Activated T-cell treated with anti-CD3 and anti-CD28 coated beads, Interleukin-2, amount 50 U/mL, for 24 hours (primary cell): ENCODE measurements at places on chromosomes 11 and 22.

DNA sequence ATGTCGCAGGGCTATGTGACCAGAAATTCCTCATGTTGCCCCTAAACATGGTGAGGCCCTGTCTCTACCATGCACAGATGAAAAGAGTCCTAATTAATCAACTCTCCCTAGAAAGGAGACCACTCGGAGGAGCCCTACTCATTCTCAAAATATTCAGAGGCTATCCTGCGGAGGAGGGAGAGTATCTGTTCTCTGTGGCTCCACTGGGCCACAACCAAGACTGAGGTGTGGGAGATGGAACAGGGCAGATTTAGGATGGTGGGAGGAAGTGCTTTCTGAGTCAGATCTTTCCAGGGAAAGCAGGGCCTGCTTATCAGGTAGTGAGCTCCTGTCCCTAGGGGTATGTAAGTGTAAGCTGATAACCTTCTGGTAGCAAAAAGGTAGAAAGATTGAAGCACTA is 37.0 kb upstream of the PRDM11 start:
- no peak overlapping the region for H3K27ac ChIP-seq
- no peak overlapping the region for H3K4me3 ChIP-seq
- no peaks in the 10 kb centered on the region for H3K4me1 ChIP-seq
- peaks cover 42% of the 10 kb centered on the region for H3K27me3 ChIP-seq

DNA sequence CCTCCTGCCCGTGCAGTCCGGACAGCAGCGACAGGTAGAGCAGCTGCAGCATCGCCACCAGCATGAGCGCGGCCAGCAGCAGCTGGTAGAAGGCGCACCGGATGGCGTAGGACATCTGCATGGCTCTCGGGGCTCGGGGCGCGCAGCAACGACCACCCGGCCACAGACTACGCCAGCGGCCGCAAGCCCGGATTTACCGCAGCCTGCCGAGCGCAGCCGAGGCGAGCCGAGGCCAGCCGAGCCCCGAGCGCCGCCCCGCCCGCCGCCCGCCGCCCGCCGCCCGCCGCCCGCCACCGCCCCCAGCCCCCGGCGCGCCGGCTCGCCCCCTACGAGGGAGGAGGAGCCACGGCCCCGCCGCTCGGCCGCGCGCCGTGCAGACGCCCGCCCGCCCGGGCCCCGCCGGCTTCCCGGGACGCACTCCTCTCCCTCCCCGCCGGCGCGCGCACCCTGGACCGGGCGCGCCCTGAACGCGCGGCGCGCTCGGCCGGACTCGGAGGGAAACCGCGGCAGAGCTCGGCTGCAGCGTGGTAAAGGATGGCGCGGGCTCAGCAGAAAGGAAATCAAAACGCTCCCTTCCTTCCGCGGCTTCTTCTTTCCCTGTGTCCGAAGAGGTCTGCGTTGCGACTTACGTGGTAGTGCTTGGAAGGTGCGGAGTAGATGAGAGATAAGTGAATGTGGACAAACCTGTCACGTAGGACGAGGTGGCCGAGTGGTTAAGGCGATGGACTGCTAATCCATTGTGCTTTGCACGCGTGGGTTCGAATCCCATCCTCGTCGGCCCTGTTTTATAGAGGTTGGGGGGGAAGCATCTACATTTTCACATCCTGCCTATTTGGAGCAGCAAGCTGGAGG is at the start of gene B4GAT1:
Gene B4GAT1, minus strand, starts transcription at position 205 of the 852 bp plus-strand sequence. Its CDS starts 84 bp downstream, at position 121.
- peaks cover 52% of the 10 kb centered on the region for H3K4me1 ChIP-seq
- peaks cover 3% of the 10 kb centered on the region for H3K27me3 ChIP-seq
- peak; percentile 92 for DNase-seq
- H3K4me3 ChIP-seq = peak within 1 kb of the TSS; percentile 97
- peaks cover 23% of the 10 kb centered on the region for H3K36me3 ChIP-seq
- peak within 1 kb of the TSS; percentile 99 for H3K27ac ChIP-seq

DNA sequence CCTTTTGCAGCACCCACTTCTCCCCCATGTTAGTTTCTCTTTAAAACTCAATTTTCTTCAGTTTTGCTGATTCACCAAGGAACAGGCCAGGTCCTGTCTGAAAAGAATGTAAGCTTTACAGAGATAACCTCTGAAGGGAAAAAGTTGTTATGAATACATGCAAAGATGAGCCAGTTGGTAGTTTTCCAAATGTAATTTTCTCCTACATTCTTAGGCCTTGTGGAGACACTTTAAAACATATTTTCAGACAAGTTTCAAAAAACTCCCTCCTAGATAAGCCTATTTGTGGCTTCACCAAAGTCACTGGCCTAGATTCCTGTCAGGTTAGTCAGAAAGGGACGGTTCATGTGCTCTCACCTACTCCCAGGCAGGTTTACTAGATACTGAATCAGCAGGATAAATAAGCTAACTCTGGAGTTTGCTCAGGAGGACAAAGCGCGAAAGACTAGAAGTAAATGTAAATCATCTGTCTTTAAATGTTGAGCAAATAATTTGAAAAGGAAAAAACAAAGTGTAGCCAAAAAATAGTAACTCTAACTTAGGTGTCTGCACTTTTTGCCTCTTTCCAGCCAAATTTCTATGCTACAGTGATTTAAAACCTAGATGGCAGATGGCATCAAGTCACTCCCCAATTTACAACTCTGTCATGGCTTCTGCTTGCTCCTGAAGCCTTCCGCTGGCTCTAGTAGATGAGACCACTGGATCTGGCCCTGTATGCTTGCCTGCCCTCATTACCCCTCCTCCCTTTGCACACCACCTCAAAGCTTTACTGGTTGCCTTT is 4.9 kb upstream of the ATP6V1E1 start:
- no peak overlapping the region for H3K4me3 ChIP-seq
- peaks cover 14% of the 10 kb centered on the region for H3K36me3 ChIP-seq
- peak overlapping the region; percentile 38 for H3K27ac ChIP-seq
- no peaks in the 10 kb centered on the region for H3K27me3 ChIP-seq
- peaks cover 14% of the 10 kb centered on the region for H3K4me1 ChIP-seq

GRCh38 chr22:19890502-19891316 is 36.0 kb upstream of the GNB1L start:
- peak overlapping the region; percentile 74 for H3K4me3 ChIP-seq
- H3K4me1 ChIP-seq = peaks cover 84% of the 10 kb centered on the region
- peaks cover 13% of the 10 kb centered on the region for H3K36me3 ChIP-seq
- H3K27me3 ChIP-seq = no peaks in the 10 kb centered on the region
- DNase-seq = peak; percentile 50
- H3K27ac ChIP-seq = peak overlapping the region; percentile 95

DNA sequence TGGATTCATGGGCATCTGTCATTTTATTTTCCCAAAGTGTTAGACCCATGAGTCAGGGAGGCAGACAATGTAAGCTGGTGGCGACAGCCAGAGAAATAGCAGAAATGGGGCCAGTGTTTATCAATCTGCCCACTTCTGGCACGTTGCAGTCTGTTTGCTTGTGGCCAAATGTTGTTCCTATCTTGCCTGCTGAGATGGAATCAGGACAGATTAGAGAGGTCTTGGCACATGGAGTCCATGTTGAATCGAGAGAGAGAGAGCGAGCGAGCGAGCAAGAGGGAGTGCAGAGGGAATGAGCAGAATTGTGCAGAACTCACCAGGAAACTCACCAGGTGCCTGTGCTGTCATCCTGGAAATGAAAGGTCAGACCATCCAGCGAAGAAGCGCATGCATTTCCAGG is 21.9 kb upstream of the PARVG start:
- H3K27ac ChIP-seq = no peak overlapping the region
- no peak overlapping the region for H3K4me3 ChIP-seq
- no peaks in the 10 kb centered on the region for H3K27me3 ChIP-seq
- H3K36me3 ChIP-seq = peaks cover 8% of the 10 kb centered on the region
- H3K4me1 ChIP-seq = no peaks in the 10 kb centered on the region
- DNase-seq = no peak

DNA sequence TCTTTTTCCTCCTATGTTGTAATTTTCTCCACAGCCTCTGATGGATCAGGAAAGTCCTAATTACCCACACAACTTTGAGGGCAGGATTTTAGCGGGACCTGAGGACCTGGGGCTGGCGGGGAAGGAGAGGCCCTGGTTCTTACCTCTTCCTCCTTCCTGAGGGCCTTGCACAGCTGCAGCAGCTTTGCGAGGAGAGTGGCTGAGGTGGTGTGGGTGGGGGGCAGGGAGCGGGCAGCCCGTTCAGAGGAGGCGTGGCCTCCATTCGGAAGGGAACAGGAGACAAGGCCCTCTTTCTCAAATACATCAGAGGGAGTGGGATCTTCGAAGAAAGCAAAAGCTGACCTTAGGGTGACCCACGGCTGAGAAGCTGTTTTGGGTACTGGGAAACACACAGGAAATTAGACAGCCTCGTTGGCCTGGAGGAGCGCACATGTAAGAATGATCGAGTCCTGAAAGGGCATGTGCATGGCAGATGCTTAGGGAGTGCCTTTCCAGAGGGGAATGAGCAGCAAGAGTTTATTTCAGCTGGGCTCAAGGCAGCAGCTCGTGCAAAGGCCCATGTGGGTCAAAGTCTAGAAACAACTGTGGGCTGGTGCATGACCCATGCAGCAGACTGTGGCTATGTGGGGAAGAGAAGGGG is 76.6 kb upstream of the NARS2 start:
- peaks cover 17% of the 10 kb centered on the region for H3K27me3 ChIP-seq
- no peak for DNase-seq
- no peak overlapping the region for H3K4me3 ChIP-seq
- peaks cover 35% of the 10 kb centered on the region for H3K4me1 ChIP-seq
- H3K36me3 ChIP-seq = no peaks in the 10 kb centered on the region

DNA sequence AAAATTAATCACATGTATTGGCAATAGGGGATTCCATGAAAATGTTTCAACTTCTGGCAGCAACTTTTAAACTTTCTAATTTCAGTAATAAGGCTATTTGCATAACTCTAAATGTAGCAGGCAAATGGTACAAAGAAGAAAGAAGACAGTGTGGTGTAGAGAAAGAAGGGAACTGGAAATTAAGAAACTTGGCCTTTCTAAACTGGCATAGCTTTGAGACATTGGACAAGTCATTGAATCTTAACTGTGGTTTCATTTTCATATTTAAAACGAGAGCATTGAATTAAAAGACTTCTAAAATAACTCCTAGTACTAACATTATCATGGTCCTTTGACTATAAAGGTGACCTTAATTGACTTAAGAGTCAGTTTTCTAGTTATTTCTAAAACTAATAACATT is 125.0 kb downstream of the UVRAG start:
- no peak for DNase-seq
- no peaks in the 10 kb centered on the region for H3K36me3 ChIP-seq
- H3K27me3 ChIP-seq = no peaks in the 10 kb centered on the region
- H3K4me1 ChIP-seq = peaks cover 5% of the 10 kb centered on the region
- no peak overlapping the region for H3K27ac ChIP-seq
- no peak overlapping the region for H3K4me3 ChIP-seq

GRCh38 chr11:23497040-23497439 is 636.8 kb upstream of the CCDC179 start:
- no peaks in the 10 kb centered on the region for H3K4me1 ChIP-seq
- no peak overlapping the region for H3K27ac ChIP-seq
- no peaks in the 10 kb centered on the region for H3K36me3 ChIP-seq
- no peaks in the 10 kb centered on the region for H3K27me3 ChIP-seq

- no peaks in the 10 kb centered on the region for H3K36me3 ChIP-seq
- H3K4me3 ChIP-seq = no peak overlapping the region
- DNase-seq = no peak
- peaks cover 24% of the 10 kb centered on the region for H3K27me3 ChIP-seq
Observed at GRCh38 chr11:74739546-74740270, 8.5 kb upstream of the CHRDL2 start.

GRCh38 chr22:29343313-29343805 is 27.9 kb upstream of the RASL10A start:
- H3K27ac ChIP-seq = peak overlapping the region; percentile 17
- DNase-seq = no peak
- peaks cover 99% of the 10 kb centered on the region for H3K36me3 ChIP-seq
- H3K27me3 ChIP-seq = no peaks in the 10 kb centered on the region
- peaks cover 4% of the 10 kb centered on the region for H3K4me1 ChIP-seq

GRCh38 chr11:41622707-41623359 is 163.4 kb upstream of the LRRC4C start:
- no peaks in the 10 kb centered on the region for H3K36me3 ChIP-seq
- DNase-seq = no peak
- no peaks in the 10 kb centered on the region for H3K27me3 ChIP-seq
- H3K4me3 ChIP-seq = no peak overlapping the region

DNA sequence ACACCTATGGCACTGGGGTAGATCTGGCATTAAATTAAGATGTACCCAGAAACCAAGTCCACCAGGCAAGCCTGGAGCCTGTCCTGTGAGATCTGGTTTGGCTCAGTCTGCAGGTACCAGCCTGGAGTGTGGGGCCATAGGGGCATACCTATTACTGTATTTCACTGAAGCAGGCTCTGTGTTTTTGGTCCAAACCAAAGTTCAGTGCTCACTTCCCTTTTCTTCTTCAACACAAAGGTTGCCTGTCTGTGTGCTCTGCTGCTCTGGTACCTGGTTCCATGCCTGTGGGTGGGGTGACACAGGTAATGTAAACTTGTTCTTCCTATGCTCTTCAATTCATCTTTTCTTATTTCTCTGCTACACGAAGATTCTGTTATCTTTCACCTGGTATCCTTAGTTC is 19.8 kb upstream of the GLYATL2 start:
- H3K27ac ChIP-seq = no peak overlapping the region
- peaks cover 30% of the 10 kb centered on the region for H3K27me3 ChIP-seq

DNA sequence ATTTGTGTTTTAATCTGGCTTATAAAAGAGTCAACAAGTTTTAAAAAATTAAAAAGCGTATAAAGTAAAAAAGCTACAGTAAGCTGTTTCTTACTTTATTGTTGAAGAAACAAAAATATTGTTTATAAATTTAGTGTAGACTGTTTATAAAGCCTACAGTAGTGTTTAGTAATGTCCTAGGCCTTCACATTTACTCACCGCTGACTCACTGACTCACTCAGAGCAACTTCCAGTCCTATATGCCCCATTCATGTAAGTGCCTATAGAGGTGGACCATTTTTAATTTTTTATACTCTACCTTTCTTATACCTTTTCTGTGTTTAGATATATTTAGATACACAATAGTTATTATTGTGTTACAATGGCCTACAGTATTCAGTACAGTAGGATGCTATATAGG is 12.2 kb downstream of the MPPED2 start:
- no peaks in the 10 kb centered on the region for H3K4me1 ChIP-seq
- no peak overlapping the region for H3K27ac ChIP-seq
- no peak overlapping the region for H3K4me3 ChIP-seq
- no peak for DNase-seq

- no peaks in the 10 kb centered on the region for H3K36me3 ChIP-seq
- no peak overlapping the region for H3K4me3 ChIP-seq
- no peaks in the 10 kb centered on the region for H3K4me1 ChIP-seq
- no peak overlapping the region for H3K27ac ChIP-seq
- no peak for DNase-seq
Observed at GRCh38 chr11:27464289-27464696, 8.3 kb downstream of the LGR4 start.
